ENCODE measurements at places on chromosomes 6 and 20.

GRCh38 chr20:34873583-34874093 lies 982 bp upstream of the GGT7 start:
- DNase-seq, result no peak

- no peak for DNase-seq
Observed at GRCh38 chr20:2698912-2699311, 6.3 kb downstream of the EBF4 start.

GRCh38 chr20:48273843-48274242 lies 488.6 kb upstream of the SULF2 start:
- DNase-seq, result no peak

DNA sequence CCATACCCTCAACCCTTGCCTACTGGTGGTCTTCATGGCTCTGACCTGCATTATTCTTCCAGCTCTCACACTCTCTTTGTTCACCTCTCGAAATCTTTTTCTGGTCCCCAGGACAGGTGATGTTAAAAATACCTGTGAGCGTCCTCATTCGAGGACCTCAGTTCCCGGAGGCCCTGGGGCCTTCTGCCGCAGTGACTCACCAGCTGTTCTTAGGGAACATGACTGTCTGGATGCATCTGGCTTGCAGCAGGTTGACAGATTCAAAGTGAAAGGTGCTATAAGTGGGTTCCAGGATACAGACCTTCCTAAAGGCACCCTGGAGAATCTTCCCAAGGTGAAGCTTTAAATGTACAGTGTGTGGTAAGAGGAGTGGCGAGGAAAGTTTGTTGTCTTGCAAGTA lies 210.4 kb upstream of the KCNG1 start:
- no peak for DNase-seq

DNA sequence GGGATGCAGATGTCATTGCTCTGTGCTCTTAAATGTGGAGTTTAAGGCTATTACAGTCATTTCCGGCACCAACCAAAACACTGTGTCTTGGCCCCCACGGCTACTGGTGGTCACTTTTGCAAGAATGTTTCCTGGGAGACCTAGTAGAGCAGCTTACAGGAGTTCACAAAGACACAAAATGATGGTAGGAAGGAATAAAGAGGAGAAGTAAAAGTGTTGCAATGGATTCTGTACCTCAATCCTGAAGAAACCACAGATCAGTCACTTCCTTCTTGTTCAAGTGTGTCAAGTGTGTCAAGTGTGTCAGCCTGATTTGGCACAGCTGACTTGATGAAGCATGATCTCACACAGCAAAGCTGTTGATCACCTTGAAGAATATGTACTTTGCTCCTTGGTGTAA lies 344.0 kb downstream of the PLCB1 start:
- DNase-seq, result no peak

DNA sequence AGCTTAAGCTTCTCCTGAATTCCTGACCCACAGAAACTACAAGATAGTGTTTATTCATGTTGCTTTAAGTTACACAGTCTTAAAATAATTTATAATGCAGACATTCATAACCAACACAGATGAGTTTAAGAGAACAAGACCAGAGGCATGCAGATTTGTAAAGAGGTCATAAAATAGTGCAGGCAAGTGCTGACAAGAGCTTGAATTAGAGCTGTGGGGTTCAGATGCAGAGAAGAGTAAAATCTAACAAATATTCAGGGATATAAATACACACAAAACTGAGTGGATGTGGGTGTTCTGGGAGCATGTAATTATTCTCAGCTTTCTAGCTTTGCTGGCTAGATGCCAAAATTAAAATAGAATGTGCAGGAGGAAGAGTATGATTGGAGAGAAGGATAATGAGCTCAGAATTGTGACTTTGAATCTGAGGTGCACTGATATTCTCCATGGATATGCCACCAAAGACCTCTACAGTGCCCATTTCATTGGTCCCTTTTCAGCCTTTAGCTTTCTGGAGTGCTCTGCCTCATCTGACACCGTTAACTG lies 291.9 kb upstream of the SGK1 start:
- no peak for DNase-seq

GRCh38 chr6:32851025-32851424 lies 2.5 kb downstream of the TAP1 start:
- DNase-seq, result no peak

DNA sequence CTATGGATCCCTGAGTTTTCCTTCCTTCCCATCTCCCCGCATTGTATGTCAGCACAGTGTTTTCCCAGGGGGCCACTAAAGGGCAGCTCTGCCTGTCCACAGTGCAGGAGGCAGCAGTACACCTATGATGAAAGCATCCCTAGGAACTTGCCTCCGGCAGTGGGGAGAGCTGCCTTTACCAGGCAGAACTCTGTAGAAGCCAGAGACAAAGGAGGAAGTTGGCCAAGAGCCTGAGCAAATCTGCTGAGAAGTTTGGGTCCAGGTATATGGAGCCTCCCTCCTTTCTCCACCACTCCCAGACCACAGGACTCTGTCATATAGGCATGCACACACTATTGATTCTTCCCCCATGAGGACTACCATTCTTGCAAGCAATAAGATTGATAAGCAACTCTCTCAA lies 282.7 kb downstream of the TBC1D7 start:
- no peak for DNase-seq

GRCh38 chr6:130178692-130179091 lies 44.1 kb downstream of the SAMD3 start:
- DNase-seq, result peak; percentile 83

- no peak for DNase-seq
Observed at GRCh38 chr20:62593616-62594015, 48.7 kb upstream of the SLCO4A1 start.

DNA sequence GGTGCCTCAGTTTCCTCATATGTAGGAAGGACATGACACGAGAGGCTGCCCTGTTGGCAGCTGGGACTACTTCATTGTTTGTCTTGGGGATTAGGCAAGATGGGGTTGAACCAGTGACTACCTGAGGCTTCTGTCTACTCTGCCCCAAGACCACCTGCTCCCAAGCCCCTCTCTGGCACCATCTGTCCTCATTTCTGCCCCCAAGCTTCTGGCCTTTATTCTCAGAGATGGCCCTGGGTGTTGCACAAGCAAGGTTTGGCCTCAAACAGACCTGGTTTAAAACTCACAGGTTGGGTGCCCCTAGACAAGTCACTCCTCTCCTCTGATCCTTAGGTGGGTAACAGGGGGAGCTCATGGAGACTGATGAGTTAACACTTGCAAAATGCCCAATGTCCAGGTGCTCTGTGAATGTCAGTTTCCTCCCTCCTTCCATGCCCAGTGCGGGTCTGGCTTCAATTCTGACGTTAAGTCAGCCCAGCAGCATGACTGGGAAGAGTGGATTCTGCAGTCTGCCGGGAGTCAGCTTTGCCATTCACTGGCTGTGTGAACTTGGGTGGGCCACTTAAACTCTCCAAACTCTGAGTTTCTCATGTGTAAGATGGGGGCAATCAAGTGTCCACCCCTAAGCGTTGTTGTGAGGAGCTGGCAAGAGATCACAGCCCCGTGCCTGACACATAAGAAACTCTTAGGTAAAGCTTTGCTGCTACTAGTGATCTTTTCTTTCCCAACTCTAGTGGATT lies 84.5 kb upstream of the TOX2 start:
- DNase-seq, result no peak

DNA sequence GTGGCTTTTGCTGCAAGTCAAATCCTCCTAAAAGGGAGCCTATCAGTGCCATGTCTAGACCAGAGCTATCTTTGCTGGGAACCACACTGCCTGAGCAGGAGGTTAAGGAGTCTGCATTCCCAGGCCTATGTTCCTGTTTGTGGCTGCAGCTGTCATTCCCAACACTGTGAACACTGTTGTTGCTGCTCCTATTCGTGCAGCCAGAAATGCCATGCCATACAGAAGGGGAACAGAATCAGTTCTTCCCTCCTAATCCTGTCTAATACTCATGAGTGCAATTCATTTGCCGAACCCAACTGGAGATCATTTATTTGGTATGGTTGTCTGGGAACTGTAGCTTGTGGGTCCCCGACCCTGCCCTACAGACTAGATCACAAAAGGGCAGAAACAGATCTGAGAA lies 406.5 kb upstream of the GJE1 start:
- no peak for DNase-seq

DNA sequence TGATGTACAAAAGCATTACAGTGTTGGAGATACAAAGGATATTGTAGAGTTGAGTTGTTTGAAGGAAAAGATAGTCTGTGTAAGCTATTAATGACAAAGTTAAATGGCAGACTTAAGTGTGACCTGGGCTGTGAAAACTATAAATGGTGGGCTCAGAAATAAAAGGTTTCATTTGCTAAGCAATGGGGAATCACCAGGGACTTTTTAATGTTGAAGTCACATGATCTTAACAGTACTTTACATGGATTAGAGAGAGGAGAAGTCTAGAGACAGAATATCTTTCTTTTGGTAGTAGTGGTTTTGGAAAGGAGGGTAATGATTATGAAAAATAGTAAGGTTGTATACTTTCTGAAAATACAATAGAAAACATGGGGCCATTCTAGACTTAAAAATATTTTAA lies 67.1 kb downstream of the SCAF8 start:
- no peak for DNase-seq

- DNase-seq, result no peak
Observed at GRCh38 chr6:124260337-124260736, 456.7 kb downstream of the NKAIN2 start.

DNA sequence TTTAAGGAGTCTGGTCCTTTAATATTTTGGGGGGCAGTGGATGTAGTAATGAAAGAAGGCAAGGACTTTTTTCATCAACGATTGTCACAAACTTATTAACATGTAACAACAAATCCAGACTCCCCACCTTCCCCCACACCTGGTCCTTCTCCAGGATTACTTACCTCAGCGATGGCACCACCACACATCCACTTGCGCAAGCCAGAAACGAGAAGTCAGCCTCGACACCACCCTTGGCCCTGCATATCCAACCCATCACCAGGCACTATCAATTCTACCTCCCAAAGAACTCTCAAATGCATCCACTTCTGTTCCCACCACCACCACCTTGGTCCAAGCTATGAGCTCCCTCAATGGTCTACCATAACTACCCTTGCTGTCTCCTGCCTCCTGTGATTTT lies 6.6 kb downstream of the EZR start:
- no peak for DNase-seq

DNA sequence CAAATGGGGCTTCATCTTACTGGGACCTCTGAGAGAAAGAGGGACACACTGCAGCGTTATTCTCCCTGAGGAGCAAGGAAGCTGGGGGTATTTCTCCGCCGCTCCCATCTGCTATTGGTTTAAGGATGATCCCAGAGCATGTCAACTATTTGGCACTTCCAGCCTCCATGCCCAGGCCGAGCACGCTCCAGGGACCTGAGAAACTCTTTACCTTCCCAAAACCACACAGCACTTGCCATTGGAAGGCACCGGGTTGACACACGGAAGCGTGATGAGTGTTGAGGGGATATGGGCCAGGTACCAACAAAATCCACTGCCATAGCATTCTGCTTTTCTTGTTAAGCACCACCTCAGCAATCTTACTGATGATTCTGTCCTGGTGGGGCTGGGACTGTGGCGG lies 92.4 kb upstream of the SLC24A3 start:
- no peak for DNase-seq

DNA sequence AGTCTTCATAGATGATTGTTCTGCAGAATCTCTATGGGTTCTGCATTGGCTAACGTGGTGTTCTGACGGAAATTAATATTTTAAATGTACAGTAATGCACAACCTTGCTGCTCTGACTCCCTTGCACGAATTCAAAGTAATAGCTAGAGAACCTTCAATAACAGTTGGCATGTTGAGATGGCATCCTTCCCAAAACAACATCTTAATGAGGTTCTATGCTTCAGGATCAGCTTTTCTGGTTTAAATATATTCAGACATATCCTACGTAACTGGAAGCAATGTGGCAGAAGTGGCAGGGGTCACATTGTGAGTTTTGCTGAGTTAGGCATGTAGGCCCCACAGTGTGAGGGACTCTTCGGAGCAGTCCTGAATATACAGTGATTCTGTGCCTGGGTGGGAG lies 25.7 kb downstream of the DSE start:
- no peak for DNase-seq

DNA sequence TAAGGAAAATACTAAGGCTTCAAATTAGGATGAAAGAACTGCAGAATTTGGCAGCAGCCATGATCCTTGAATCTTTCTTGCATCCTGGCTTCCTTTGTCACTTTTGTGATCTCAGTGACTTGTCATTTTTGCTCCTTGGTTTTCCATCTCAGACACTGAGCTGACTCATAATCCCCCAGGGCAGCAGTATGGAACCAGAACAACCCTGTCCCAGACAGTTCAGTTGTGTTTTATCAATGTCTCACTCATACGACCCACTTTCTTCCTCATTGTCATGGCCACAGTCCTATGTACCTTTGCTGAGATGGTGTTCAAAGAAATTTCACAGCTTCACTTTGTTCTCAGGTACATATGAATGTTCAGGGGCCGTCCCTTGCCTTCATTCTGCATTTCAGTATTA lies 488.5 kb upstream of the BTBD3 start:
- no peak for DNase-seq

DNA sequence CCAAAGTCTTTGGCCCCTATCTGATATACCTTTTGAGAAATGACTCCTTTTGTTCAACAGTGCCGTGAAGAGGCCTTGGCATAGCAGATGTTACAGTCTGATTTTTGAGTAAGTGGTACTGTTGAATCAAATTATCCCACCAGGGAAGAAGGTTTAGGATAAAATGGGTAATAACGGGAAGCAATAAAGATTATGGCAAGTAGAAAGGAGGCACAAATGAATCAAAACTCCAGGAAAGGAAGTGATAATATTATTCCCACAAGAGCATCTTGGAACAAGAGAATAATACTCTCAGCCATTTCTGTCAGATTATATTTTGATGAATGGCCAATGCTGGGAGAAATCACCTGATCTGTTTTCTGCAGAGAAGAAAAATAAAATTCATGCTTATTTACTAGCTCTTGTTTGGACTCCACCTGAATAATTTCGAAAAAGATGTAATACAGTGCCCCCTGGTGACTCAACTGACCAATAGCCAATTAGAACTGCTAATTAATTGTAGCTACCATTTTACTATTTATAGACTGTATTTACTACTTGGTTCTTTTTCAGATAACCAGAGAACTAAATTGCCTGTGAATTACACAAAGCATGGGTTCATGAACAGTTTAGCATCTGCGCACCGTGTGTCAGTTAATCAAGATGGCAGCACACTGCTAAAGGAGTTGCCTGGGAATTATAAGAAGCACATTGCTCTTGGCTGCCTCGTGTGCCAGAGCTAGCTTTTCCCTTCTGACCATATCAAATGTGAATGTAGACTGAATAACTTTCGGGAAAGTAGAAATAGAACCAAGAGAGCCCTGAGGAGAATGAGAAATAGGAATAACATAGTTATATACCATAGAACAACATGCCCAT lies 78.5 kb upstream of the TRDN start:
- DNase-seq, result no peak

GRCh38 chr6:133436652-133437051 lies 195.5 kb downstream of the EYA4 start:
- DNase-seq, result no peak

GRCh38 chr6:2028457-2029038 lies 216.9 kb downstream of the GMDS start:
- no peak for DNase-seq

GRCh38 chr6:423055-423798 lies 31.7 kb downstream of the IRF4 start:
- DNase-seq, result no peak

GRCh38 chr6:56246881-56247653 lies at the start of gene COL21A1:
Gene COL21A1, minus strand, starts transcription at chr6:56247580. Its CDS starts 64,962 bp downstream, at chr6:56182618.
- peak; percentile 38 for DNase-seq

All from AG08395 (cell line).